ENCODE measurements at places on chromosomes 12 and 14.
A peak's percentile ranks its signal among the peaks of the same experiment; 100 is the strongest.

DNA sequence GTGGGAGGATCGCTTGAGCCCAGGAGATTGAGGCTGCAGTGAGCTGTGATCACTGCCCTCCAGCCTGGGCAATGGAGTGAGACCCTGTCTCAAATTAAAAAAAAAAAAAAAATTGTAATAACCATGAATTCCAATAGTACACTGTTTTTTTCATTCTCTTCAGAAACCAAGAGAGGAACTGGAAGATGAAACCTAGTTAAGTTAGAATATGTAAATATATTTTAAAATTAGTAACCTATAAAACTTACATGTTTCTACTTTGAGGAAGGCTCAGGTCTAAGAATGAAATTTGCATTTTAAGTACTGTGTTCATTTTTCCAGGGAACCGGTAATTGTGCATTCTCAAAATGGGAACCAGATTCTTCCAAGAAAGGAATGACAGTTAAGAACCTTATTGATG is 18.8 kb downstream of the KNTC1 start:
- no peak for DNase-seq

- no peak for DNase-seq
Observed at GRCh38 chr12:52721838-52722470, 18.6 kb upstream of the KRT77 start.

- DNase-seq: no peak
Observed at GRCh38 chr12:20101046-20101445, 267.3 kb upstream of the PDE3A start.

GRCh38 chr12:98653866-98654493 is 8.9 kb downstream of the APAF1 start:
- DNase-seq: peak; percentile 14

DNA sequence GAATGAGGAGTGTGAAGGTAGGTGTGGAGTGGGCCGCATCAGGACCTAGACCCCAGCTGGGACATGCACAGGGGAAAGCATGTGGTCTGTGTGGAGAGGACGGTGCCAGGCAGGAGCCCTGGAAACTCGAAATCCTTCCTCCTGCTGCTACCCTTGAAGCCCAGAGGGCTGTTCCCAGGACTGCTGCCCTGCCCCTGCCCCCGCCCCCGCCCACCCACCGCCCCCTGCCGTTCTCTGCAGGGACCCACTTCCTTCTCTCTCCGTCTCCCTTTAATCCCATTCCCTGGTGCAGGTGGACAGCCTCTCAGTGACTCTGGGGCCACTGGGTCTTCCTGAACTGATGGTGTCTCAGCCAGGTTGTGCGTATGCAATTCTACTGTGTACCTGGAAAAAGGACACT is 8.0 kb downstream of the ITFG2 start:
- no peak for DNase-seq

DNA sequence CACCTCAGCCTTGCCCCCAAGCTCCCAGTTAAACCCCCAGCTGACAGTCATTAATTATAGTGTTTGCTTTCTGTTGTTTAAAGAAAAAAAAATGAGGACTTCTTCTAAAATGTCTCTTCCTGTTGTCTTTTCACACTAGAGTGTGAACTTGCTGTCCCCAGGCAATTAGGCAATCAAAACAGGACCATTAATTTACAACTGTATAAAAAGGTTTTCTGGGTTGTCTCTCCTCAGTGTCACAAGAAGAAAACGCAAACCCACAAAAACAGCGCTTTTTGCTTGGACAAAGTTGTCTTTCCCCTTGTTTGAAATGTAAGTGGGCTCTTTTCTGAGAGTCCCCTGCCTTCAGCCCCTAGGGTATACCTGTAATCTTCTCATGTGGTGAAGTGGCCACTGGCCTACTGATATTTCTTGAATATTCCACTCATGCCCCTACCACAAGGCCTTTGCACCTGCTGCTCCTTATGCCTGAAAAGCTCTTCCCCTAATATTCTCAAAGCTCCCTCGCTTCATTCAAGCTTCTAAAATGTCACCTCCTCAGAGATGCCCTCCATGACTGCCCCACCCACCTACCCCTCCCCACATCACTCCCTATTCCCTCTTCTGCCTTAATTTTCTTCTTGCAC is 158.9 kb upstream of the PWP1 start:
- DNase-seq: no peak

DNA sequence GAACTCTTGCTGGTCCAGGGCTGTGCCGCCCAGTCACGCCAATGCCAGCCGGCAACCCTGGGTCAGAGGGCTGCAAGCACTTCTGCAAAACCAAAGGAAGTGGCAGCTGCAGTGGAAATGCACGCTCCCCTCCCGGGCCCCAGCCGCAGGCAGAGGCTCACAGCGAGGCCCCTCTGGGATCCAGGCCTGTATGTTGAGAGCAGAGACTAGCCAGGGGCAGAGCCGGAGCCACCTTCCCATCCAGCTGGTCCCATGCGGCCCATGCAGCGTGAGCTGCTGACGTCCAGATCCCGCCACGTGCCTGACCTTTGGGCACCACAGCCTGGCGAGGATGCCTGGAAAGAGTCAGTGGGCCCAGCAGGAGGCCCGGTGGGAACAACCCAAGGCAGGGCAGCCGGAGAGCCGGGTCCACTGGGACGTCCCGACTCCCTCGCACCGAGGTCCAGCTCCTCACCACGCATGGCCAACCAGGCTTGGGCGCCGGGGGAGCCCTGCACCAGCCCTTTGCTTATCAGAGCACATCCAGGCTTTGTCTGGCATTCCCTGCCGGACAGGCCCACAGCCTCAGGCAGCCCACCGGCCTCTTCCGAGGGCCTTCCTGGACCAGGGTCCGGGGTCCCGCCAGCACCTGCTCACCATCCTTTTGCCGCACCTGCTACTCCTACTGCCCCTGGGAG is 4.3 kb downstream of the GPR132 start:
- DNase-seq: no peak

DNA sequence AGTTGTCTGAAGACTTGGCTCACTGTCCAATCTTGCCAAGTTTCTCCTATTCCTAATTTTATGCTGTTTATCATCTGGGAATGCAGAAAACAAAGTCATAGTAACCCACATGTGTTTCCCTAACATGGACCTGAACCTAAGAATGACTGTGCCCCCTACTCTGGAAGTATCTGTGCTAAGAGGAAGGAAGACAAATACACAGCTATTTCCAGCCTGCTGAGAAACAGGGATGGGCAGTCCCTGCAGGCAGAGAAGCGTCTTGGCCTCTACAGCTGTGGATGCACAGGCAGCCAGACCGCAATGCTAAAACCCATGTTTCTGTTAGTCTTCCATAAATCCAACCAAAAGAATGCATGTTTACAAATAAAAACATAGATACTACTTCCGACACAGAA is 56.2 kb downstream of the DUSP16 start:
- no peak for DNase-seq

- no peak for DNase-seq
Observed at GRCh38 chr12:1530592-1531152, 63.7 kb downstream of the FBXL14 start.

DNA sequence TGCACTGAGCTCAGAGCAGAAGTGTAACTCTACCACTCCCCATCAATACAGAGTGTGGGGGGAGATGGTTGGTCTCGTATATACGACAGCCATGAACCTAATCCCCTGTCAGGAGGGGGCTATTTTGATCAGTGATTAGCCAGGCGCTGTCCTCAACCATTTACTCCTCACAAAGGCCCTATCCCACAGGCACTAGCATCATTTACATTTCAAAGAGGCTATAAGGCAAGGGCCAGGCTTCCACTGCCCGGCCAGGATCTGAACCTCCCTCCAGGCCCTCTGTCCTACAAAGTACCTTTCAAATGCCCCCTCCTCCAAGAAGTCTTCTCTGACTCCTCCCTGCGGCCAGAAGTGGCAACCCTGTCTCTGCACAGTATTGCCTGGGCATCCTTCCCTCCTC is 74.7 kb downstream of the ITPK1 start:
- no peak for DNase-seq

GRCh38 chr14:68788996-68789820 is 3.7 kb downstream of the ZFP36L1 start:
- DNase-seq: peak; percentile 65

GRCh38 chr12:51784688-51785087 is 63.8 kb downstream of the FIGNL2 start:
- no peak for DNase-seq

GRCh38 chr14:93161411-93161940 is 23.2 kb downstream of the MOAP1 start:
- no peak for DNase-seq

DNA sequence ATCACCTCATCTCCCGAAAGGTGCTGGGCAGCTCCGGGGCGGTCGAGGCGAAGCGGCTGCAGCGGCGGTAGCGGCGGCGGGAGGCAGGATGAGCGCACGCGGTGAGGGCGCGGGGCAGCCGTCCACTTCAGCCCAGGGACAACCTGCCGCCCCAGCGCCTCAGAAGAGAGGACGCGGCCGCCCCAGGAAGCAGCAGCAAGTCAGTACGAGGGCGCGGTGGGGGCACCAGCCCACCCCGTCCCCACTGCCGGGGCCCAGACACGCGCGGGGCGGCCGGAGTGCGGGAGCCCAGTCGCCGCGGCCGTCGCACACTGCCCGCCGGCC is 862 bp downstream of the HMGA2 start:
- DNase-seq: no peak

DNA sequence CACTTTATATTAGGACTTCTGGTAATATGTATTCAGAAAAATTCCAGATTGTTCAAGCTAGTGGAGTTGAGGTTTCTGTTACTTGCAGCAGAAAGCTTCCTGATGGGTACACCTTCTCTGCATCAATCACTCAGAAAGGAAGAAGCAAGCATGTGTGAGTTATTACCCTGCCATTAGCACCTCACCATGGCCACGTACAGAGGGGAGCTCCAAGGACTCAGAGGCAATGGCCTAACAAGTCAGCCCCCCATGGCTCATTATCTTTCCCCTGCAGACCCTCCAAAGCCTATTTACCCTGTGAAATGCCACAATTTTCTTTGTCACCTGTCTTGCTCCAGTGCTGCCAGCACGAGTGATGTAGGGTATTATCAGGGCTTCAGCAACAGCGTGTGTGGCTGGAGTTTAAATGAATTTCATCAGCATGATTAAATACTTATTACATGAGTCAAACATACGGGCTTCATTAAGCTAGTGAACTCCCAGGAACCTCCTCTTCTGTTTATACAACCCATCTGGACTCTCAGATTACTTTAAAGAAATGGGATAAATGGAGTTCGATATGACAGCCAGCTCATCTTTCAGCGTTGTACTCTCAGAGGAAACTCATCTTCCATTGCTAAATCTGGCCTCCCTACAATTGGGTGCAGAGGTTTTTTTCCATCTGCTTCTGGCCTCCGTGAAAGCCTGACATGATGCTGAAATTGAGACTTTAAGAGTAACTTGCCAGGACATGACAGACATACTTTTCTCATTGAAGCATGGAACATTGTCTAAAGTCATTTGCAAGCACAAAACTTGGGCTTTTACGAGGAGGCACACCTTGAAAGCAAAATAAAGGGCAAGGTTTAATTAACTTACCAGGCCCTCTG is 135.9 kb downstream of the TMEM30B start:
- no peak for DNase-seq

- DNase-seq: no peak
Observed at GRCh38 chr14:101196795-101197590, 293.5 kb upstream of the RTL1 start.

DNA sequence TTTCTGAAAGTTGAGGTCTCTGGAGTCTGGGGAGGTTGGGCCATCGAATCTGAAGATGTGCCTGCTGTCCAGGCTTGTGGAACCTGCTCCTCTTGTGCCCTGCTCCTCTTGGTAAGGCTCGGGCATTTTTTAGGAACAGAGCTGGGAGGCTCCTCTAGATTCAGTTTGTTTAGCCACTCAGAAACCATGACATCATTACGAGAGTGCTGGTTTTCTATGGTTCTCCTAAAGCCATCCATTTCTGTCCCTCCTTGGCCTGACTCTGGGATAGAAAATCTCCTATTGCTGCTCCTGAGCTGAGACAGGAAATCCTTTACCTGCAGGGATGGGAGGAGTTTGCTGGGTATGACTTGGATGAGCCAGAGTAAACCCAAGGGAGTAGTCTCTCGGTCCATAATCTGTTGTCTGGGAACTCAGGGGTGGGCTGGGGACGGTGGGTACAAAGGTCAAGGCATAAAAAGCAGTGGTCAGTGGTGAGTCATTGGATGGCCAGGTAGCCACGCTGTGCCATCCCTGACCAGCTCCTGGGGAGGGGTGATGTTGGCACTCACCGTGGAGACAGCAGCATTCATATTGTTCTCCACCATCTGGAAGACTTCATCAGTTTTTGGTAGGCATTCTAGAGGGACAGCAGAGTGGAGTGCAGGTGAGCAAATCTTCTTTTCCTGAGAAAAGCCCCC is 2.4 kb upstream of the ADCY4 start:
- DNase-seq: no peak

- DNase-seq: no peak
Observed at GRCh38 chr14:28305938-28306337, 460.6 kb upstream of the FOXG1 start.

GRCh38 chr12:51450806-51451205 is 26.2 kb downstream of the SLC4A8 start:
- no peak for DNase-seq

- no peak for DNase-seq
Observed at GRCh38 chr12:71795901-71796300, 41.2 kb downstream of the RAB21 start.

- no peak for DNase-seq
Observed at GRCh38 chr12:774051-774614, 21.8 kb downstream of the WNK1 start.

DNA sequence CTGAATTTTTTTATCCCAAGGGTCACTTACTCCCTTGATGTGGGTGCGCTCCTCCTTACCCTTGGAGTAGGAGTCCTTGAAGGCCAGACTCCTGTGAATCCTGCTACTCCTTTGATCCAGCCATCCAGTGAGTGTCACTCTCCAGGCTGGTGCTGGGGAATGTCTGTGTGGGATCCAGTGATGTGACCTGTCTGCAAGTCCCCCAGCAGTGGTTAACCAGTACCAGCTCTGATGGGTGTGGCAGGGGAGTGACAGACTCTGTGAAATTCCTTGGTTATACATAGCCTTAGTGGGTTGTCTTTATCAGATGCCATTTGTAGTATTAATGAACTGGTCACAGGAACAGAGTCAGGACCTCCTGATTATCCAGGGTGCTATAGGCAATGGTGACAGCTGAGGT is 409.5 kb upstream of the LMO3 start:
- no peak for DNase-seq

- no peak for DNase-seq
Observed at GRCh38 chr14:23869078-23869719, 84.4 kb upstream of the DHRS4 start.

DNA sequence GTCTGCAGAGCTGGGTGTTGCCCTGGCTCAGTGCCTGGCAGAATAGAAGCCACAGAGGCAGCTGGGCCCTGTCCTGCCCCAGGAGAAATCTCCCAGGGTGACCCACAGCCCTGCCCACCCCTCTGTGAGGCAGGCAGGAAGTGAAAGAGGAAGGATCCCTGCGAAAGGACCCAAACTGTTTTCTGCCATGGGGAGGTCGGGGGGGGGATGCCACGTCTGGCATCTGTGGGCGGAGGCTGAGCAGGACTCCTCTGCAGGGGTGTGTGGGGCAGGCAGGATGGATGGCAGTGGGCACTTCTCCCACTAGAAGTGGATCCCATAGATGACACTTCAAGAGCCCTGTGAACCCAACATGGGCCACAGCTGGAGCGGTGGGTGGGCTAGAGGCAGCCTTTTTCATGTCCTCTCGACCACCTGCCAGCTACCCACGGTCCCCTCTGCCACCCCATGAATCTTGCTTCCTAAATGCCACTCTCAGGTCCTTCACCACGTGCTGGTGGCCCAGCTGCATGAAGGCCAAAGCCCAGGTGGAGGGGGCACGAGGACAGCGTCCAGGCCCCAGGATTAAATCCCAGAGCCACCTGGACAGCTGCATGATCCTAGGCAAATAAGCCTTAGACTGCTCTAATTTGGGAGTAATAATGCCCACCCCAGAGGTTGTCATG is 3.6 kb downstream of the PAPLN start:
- no peak for DNase-seq

GRCh38 chr12:50057000-50057841 is at the start of gene ASIC1:
Gene ASIC1 (plus strand): TSS chr12:50057596. CDS start chr12:50058767, 1,171 bp downstream.
- DNase-seq: peak; percentile 57
